ENCODE measurements at places on chromosomes 4 and X. TPM values are rescaled to one million over a fixed set of nuclear protein-coding genes. Genes with fewer than 3 reads are reported as not detected.

ATP2B3 gene
- not detected for total RNA-seq

EGFL6 gene
- total RNA-seq = 0.28 TPM

KIF4A gene
- 9.3 TPM for total RNA-seq

CXCL1 gene
- 97.3 TPM for total RNA-seq

ZDHHC15 gene
- not detected for total RNA-seq

PFKFB1 gene
- not detected for total RNA-seq

ETDC gene
- not detected for total RNA-seq

SOWAHB gene
- total RNA-seq = 21.4 TPM

FGF2 gene
- 1.3 TPM for total RNA-seq

ENAM gene
- total RNA-seq = not detected

MND1 gene
- total RNA-seq = 6.3 TPM

TCEAL2 gene
- 0.09 TPM for total RNA-seq

MAOB gene
- not detected for total RNA-seq

MAP9 gene
- 11.9 TPM for total RNA-seq

CCSER1 gene
- total RNA-seq = 1.4 TPM

GAB3 gene
- not detected for total RNA-seq

Data from airway epithelial cell (primary cell).